ENCODE measurements at places on chromosomes 7 and 10. TPM values are rescaled to one million over a fixed set of nuclear protein-coding genes. Genes with fewer than 3 reads are reported as not detected.

Gene GIMAP5
- 0.14 TPM for total RNA-seq

Gene HYAL4
- 1.3 TPM for total RNA-seq

Gene NOS3
- total RNA-seq: 4.6 TPM

Gene PTCD1
- 4.8 TPM for total RNA-seq

Gene POLD2
- total RNA-seq: 144 TPM

Gene PRKG1
- 22.9 TPM for total RNA-seq

Gene AKR1C1
- total RNA-seq: 14.4 TPM

Gene NME8
- not detected for total RNA-seq

Gene CHST15
- 6.3 TPM for total RNA-seq

Gene RAB18
- 32.6 TPM for total RNA-seq

Gene DYDC2
- total RNA-seq: not detected

Gene BPGM
- 28.2 TPM for total RNA-seq

Gene BMPER
- 24.5 TPM for total RNA-seq

Gene AUTS2
- total RNA-seq: 1.4 TPM
